ENCODE measurements at places on chromosomes 5 and 9.
A peak's percentile ranks its signal among the peaks of the same experiment; 100 is the strongest.

- DNase-seq, result no peak
These were observed 24.7 kb upstream of the RNU6ATAC start for GRCh38 chr9:134189145-134189469.

DNA sequence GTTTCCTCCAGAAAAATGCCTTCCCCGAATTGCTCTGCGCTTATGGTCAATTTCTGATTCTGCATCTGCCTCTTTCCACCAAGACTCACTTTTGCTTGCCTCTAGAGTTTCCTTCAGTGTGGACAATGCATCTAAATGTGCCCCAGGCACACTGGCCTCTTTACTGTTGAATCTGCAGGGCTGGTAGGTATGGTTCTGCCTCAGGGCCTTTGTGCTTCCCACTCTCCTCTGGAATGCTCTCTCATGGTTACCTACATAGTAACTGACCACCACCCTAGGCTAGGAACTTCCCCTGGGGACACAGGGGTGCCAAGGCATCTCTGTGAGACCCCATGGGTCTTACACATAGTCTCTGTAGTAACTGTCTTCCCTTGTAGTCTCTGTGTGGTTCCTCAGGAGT lies 1258.6 kb downstream of the CDH12 start:
- no peak for DNase-seq

DNA sequence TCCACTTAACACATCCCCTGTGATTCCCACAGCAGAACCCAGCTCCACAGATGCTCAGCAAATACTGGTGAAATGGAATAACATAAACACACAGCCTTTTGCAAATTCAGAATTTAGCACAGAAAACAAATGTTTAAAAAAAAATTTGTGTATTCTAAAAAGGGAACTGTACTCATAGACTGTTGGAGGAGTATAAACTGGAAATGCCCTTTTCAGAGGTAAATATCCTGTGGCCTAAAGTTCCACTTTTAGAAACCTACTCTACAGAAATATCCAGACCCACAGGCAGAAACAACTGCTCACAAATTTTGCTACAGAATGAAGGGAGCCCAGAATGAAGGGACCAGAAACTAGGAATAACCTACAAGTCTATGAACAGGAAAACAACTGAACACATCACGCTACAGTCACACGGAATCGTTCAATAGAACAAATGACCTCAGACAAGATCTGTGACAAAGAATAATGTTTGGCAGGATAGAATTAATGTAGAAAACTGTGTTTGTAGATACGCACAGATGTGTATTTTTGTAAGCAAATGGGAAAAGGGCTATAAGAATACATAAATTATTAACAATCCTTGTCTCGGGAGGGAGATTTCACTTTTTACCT lies 78.5 kb downstream of the SHB start:
- no peak for DNase-seq

DNA sequence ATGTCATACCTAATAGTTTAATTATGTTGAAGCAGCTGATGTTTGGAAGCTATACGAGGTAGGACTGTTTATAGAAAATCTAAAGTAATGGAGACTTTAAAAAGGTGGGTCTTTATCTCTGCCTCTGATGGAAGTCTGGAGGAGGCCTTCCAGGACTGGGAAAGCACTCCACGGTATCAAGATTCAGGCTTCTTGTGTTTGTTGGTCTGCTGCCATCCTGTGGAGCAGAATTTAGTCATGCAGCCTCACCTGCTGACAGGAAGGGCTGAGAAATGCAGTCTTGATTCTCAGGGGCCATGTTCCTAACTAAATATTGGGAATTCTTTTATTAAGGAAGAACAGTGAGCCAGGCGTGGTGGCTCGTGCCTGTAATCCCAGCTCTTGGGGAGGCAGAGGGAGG lies 15.9 kb downstream of the SPDL1 start:
- no peak for DNase-seq

- DNase-seq, result no peak
These were observed 47.3 kb upstream of the CEP78 start for GRCh38 chr9:78188594-78188993.

- DNase-seq, result peak; percentile 45
These were observed 439 bp downstream of the SSBP2 start for GRCh38 chr5:81750308-81751008.

DNA sequence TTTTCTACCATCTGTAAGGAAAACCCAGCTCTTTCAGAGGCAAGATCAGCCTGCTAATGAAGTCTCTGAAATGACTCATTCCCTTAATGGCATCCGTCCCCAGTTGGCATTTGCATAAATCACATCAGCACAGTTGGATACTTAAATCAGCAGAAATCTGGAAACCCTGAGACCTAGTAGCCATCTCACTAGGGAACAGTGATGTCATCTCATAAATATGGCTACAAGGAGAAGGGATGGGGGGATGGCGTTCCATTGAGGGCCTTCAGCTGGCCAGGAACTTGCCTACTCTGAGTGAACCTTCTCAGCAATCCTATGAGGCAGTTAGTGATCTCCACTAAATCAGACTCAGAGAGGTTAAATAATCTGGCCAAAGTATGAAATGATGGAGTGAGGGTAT lies 81.8 kb downstream of the CMYA5 start:
- DNase-seq, result no peak

DNA sequence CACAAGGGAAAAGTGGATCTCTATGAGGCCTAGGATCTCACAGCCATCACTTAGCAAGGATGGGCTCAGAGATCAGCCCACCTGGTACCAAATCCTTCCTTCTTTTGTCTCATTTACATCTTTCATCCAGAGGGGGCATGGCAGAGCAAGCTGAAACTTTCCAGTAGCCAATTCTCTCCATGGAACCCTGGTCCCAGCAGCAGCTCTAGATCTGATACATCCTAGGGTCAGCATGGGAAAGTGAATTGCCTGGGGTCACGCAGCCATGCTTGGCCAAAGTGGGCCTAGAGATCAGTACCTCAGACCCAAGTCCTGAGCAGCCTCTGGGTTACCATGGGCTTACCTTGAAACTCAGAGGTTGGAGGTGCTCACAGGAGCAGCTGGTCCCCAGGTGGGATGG lies 170.5 kb downstream of the GABBR2 start:
- no peak for DNase-seq

- no peak for DNase-seq
These were observed 1368.6 kb upstream of the C9orf72 start for GRCh38 chr9:28941856-28942255.

GRCh38 chr9:85897848-85898247 lies 43.1 kb upstream of the NAA35 start:
- DNase-seq, result no peak

GRCh38 chr9:113616116-113616515 lies 152.6 kb downstream of the RGS3 start:
- no peak for DNase-seq

DNA sequence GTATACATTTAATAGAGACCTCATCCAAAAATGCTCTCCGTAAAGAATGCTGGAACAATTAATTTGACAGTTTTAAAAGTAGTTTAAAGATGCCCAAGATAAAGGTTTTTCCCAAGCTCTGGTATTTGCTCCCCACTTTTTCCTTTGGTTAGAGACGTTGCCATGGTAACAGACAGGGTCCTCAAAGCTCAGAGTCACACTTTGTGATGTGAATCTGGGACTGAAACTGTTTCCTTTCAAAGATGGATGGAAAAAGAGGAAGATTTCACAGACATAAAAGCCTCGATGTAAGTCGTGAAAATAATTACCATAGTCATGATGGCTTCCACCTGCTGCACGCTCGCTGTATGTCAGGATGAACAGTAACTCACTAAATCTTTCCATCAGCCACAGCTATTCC lies 229.5 kb downstream of the MSX2 start:
- DNase-seq, result no peak

GRCh38 chr9:91777292-91777830 lies 172.7 kb downstream of the ROR2 start:
- no peak for DNase-seq

DNA sequence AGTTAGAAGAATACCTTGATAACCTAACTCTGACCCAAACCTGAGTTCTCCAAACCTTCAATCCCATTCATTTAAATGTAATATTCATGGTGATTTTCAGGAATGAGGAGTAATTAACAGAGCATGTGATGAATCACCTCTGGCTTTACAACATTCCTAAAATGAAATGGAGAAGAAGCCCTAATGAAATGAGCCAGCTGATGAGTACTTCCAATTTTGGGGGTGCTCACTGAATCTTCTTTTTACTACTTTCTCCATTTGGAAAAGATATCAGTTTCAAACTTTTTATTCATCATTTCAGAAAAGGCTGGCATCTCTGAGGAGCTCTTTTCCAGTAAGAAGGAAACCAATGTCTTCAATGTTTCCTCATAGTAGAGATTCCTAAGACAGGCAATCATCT lies 2.9 kb upstream of the SPINK5 start:
- no peak for DNase-seq

GRCh38 chr9:131273856-131274673 lies 2.2 kb downstream of the FAM78A start:
- DNase-seq, result no peak

DNA sequence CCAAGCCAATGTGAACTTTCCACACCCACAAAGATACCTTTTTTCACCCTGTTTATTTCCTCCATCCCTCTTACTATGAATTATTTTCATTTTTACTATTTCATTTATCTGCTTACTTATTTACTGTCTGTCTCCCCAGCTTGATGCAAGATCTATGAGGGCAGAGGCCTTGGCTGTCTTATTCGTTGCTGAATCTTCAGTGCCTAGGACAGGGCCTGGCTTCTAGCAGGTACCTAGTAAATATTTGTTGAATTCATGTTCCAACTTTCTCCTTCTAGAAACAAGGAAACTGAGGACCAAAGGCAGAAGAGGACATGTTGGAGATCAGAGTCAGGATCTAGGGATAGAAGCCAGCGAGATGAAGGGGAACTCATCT lies 543 bp upstream of the DNM1 start:
- no peak for DNase-seq

DNA sequence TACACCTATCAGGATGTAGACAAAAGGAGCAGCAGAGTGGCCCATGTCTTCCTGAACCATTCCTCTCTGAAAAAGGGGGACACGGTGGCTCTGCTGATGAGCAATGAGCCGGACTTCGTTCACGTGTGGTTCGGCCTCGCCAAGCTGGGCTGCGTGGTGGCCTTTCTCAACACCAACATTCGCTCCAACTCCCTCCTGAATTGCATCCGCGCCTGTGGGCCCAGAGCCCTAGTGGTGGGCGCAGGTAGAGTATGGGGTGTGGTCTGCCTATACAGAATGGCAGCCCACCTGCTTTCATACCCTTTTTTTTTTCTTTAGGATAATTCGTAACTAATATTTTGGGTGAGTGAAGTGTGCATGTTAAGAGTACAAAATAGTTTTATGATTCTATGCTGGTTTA lies 1.1 kb downstream of the SLC27A6 start:
- no peak for DNase-seq

- no peak for DNase-seq
These were observed 51.9 kb downstream of the SLIT3 start for GRCh38 chr5:169248996-169249395.

- no peak for DNase-seq
These were observed 74.9 kb downstream of the NREP start for GRCh38 chr5:111682121-111682520.

GRCh38 chr5:132389585-132390286 lies 20.2 kb downstream of the SLC22A5 start:
- DNase-seq, result no peak

GRCh38 chr5:102554728-102555127 lies 55.9 kb upstream of the SLCO6A1 start:
- peak; percentile 45 for DNase-seq

GRCh38 chr5:126869005-126869451 lies 92.1 kb downstream of the LMNB1 start:
- peak; percentile 46 for DNase-seq

DNA sequence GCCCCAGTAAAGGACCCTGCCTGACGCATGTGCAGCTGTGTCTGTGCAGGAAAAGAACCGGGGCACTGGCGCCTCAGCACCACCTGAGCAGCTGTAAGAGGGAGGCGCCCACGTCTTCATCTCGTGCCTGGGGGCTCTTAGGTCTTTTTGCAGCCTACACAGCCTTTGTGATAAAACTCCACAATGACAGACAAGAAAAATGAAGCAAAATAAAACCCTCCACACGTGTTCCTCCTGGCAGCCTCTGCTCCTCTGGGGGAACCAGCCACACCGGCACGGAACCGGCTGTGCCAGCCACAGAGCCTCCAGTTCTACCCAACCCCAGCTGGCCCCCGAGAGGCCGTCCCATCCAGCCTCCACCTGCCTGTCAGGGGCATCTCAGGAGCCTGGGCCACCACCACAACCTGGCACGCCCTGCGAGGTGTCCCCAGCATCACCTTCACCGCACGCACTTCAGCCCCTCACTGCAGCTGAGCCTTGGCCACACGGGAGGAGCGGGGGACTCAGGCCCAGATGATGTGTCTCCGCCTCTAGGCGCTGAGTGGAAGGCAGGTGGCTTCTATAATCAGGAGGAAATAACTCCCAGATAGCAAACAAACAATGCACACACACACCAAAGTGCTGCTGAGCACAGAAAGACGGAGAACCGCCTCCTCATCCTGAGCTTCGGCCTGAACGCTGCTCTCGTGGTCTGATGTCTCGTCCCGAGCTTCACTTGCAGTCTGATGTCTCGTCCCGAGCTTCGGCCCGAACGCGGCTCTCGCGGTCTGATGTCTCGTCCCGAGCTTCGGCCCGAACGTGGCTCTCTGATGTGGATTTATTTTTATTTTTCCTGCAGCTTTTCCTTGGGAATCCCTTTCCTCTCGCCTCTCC lies 28.6 kb upstream of the NSMF start:
- DNase-seq, result peak; percentile 80

- DNase-seq, result no peak
These were observed 66.0 kb downstream of the AMBP start for GRCh38 chr9:114012126-114012525.

DNA sequence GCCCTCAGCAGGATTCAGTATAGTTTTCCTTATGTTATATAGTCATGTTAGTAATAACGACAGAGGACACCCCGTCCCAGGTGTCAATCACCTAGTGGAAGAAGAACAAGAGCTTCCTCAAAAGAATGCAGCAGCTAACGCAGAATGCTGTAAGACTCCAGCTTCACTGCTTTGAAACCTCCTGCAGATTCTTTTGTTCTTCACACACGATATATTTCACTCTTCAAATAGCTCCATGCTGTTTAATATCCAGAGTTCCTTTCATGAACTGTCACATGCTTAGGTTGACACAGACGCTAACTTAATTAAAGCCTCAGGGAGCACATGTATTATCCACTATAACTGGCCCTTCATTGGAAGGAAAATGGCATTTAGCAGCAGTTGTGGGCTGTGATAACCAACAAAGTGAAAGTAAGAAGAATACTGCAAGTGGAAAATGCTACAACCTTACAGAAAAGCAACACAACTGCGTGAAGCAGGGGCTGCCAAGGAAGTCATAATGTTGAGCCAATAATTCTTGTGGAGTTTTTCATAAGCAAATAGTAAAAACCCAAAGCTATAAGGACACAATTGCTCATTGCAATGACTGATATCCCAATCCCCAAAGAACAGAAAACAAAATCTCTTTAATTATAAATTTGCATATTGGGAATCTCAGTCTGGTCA lies 387.5 kb downstream of the PLK2 start:
- DNase-seq, result peak; percentile 90

GRCh38 chr5:132774406-132774805 lies 2.6 kb downstream of the SEPTIN8 start:
- no peak for DNase-seq

- no peak for DNase-seq
These were observed 47.7 kb upstream of the TESK1 start for GRCh38 chr9:35557320-35557719.

- no peak for DNase-seq
These were observed 8.9 kb upstream of the IL17B start for GRCh38 chr5:149387982-149388381.
